Astrocyte of the hippocampus (primary cell): ENCODE measurements at places on chromosomes 3 and 15.

DNA sequence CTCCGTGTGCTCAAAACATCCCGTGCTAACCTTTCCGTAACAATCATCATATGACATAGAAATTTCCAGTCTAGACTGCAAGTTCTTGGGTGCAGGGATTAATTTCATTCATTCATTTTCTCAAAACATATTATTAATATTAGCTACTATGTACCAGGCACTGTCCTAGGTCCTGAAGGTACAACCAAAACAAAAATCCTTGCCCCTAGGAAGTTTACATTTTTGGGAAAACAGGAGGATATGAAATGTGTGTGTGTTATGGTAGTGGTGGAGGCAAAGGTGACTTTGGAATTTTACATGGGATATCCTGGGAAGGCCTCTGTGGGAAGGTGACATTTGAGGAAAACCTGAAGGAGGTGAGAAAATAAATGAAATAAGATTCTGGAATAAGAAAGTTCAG, 222.6 kb downstream of the LRRC3B start:
- DNase-seq = no peak

DNA sequence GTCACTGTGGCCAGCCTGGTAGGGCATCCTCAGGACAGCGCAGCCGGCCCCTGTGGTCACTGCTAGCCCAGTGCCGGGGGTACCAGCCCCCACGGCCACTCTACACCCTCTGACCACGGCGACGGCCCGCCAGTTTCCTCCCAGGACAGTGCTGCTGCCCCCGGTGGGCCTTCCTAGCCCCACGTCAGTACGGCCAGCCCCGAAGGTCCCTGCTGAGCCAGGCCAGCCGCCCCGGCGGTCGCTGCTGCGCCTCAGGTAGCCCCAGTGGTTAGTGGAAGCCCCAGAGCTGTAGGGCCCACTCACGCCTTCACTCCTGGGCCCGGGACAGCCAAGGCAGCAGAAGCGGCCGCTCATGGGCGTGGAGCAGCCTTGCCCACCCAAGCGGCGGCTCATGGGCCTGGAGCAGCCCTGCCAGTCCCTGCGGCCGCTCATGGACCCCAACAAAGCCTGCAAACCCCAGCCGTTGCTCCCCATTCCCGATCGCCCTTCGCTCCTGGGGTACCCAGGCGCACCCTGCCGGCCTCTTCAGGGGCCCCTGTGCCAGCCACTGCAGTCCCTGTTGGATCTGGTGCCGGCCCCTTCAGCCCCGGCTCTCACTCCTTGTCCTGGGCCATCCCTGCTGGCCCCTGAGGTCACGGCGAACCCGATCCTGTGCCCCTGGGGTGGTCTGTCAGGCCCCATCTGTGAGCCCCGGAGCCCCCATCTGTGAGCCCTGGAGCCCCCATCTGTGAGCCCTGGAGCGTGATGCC, 9.5 kb upstream of the ROPN1B start:
- DNase-seq = no peak

- DNase-seq = no peak
These were observed 4.6 kb downstream of the ERICH6 start for GRCh38 chr3:150699068-150699639.

DNA sequence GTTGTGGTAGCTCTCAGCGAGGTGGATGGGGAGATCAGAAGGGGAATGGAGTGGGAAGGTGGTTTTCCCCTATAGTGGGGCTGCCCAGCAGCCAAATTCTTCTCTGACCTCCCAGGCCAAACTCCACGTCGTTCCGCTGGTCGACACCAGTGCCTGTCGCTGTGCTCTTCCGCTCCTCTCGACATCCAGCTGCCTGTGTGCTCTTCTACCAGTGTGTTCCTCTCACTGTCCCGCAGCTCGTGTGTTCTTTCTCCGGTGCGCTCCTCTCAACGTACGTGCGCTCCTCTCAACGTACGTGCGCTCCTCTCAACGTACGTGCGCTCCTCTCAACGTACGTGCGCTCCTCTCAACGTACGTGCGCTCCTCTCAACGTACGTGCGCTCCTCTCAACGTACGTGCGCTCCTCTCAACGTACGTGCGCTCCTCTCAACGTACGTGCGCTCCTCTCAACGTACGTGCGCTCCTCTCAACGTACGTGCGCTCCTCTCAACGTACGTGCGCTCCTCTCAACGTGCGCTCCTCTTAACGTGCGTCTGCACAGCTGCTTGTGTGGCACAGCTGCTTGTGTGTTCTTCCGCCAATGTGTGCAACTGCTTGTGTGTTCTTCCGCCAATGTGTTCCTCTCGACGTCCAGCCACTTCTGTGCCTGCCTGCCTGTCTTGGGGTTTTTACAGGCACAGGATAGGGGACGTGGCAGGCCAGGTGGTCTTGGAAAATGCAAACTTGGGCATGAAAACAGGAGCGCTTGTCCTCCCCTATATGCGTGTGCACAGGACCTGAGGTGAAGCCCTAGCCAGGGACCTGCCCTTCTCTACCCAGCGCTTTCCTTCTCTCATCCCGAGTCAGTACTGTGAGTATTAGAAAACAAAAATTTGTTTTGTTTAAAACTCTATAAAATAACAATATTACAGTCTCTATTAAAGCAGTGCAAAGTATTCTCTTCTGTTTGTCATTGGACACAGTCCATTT, 991.1 kb downstream of the GBE1 start:
- DNase-seq = no peak

GRCh38 chr15:100759698-100760356, 119.8 kb upstream of the ALDH1A3 start:
- no peak for DNase-seq

DNA sequence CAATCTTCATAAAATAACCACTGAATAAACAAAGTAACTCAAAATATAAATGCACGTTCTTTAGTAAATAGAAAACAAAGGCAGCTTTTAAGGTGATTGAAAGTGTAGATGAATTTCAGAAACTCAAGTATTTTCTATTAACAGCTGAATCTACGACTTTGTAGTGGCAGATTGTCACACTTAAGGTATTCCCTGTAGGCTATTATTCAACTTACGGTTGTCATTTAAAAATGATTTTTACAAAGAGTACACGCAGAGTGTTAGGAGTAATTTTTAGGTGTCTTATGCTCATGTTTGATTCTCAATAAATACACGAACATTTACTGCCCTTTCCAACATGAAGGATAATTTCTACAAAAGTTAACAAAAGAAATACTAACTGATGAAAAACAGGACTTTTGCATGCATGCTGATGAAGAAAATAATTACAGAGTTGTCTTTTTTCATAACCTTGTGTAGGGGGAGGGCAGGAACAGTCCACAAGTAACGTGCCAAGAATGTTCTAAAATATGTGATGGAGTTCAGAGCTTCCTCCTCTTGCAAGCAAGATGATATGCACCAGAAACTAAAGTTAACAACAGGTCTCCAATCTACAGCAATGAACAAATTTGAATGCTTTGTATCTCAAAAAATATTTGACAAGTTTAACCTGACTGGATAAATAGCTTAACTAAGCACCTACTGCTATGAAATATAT, 16.7 kb downstream of the DCBLD2 start:
- DNase-seq = peak; percentile 48

DNA sequence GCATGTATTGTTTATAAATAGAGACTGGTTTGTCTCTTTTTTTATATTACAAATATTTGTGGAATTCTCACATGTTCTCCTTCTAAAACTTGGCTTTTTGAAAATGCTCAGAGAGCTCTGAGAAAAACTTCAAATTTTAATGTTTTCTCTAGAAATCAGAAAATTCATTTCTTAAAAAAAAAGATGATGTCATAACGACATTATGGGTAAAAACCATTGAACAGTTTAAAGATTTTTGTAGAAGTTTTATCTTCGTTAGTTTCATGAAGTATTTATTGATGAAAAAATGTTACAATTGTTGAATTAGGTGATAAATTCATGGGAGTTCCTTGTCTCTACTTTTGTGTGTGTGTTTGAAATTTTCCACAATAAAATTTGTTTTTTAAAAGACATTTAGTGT, 81.3 kb downstream of the SATB1 start:
- DNase-seq = no peak

GRCh38 chr3:179971280-179971679, 65.5 kb downstream of the PEX5L start:
- DNase-seq = no peak

DNA sequence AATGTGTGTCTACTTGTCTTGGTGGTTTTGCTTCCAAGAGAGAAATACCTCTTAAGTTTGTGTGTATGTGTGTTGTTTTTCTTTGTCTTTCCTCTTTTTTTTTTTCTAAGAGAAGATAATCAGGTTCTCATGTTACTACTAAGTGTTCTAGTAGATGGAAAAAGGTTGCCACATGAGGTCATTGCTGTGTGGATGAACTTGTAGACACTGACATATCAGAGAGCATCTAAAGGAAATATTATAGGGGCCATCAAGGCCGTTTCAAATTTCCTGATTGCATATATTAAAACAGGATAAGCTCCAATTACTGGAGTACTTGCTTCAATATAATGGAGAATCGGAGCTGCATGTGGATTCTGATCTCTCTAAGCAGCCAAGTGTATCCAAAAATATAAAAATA, 747.5 kb downstream of the NR2F2 start:
- no peak for DNase-seq

DNA sequence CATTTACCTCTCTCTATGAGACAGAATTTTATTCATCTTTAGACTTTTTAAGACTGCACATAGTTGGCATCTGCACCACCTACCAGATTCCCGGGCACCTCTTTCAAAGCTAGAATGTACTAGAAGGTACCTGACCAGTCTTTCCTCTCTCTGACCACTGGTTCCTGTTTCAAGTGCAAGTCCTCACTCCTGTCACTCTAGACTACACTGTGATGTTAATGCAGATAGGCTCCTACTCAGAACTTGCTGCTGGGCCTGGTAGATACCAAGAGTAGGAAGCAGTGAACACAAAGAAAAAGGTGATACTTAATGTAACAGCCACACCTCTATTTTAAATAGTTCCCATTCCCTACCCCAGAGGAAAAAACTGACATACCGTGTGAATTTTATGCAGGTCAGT, 8.1 kb upstream of the TCAIM start:
- no peak for DNase-seq

GRCh38 chr3:125281381-125281780, 68.8 kb upstream of the SLC12A8 start:
- peak; percentile 45 for DNase-seq

GRCh38 chr3:63349583-63350573, 71.8 kb downstream of the SYNPR start:
- DNase-seq = peak; percentile 82

DNA sequence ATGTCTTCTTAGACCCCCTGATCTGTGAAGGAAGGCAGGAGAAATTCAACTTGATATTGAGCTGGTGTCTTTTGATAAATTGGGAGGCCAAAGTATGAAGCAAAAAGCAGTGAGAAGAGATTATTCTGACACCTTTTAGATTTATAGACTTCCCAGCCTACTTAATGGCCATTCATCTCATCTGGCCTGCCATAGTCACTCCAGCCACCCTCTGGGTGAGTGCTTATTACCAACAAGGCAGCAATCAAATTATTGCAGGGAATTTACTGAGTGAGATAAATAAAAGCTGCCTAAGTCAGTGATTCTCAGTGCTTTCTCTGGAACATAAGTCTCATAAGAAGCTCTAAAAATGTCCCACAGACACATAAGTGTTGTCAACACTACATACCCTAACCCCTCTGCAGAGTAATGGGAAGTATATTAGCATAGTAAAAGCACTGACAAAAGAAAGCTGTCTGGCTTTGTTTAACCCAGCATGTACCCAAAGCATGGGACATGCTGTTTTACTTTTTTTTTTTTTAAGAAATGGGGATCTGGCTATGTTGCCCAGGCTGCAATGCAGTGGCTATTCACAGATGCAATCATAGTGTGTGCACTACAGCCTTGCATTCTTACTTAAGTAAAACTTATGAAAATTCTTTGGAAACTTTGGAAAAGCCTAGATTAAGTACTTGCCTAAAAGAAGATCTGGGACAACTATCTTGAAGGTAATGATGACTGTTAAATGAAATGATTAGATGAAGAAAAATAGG, 725.3 kb downstream of the TUSC7 start:
- no peak for DNase-seq

- DNase-seq = peak; percentile 57
These were observed 2.7 kb downstream of the CERS3 start for GRCh38 chr15:100526027-100526481.

GRCh38 chr15:62945063-62945462, 97.5 kb upstream of the TPM1 start:
- DNase-seq = no peak

DNA sequence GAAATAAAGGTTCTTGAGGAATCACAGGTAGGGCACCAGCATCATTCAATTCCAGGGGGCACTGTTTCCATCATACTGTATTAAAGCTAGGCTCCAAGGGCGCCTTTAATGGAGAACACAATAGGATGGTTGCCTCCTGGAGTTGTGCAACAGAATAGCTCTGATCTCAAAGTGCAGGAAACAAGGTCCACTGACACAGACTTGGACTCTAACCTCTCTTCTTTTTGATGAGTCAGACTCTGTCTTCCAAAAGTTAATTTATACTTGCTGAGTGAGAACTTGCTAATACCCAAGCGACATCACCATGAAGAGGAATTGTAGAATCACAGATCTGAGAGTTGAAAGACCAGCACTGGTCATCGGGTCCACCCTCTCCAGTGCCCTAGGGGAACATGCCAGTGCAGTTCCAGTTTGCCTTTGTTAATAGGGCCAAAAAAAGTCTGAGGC, 94.4 kb upstream of the PHLDB2 start:
- DNase-seq = no peak

DNA sequence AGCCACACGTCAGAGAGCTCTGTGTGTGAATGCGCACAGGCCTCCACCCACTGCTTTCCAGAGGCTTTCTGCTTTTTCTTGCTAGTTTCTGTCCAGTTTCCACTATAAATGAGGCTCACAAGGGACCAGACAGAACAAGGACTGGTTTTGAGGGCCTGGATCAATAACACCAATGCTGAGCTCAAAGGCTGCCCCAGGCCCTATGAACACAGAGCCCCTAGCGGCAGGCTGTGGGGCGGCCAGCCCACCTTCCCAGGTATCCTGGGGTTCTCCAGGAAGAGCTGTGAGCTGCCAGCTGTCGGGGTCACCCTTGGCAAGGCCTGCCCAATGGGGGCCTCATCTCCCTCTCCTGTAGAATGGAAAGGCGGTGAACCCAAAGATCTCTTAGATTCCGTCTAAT, 2.2 kb upstream of the ITIH3 start:
- DNase-seq = no peak

DNA sequence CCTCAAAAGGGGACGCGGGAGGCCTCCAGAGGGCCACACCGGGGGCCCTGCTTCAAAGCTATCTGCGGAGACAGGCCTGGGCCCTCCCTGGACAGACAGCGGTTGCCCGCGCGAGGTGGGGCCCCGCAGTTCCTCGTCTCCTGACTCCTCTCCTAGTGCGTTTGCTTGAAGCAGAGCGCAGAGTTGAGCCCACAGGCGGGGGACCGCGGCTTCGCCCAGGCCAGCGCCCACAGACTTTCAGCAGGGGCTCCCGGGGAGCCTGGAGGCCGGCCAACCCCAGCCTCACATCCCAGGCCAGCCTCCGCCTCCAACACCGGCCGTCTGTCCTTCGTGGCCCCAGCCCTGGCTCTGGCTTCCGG, 540 bp upstream of the ADAMTS7 start:
- no peak for DNase-seq

GRCh38 chr3:134850761-134851160, 55.7 kb downstream of the EPHB1 start:
- DNase-seq = no peak

DNA sequence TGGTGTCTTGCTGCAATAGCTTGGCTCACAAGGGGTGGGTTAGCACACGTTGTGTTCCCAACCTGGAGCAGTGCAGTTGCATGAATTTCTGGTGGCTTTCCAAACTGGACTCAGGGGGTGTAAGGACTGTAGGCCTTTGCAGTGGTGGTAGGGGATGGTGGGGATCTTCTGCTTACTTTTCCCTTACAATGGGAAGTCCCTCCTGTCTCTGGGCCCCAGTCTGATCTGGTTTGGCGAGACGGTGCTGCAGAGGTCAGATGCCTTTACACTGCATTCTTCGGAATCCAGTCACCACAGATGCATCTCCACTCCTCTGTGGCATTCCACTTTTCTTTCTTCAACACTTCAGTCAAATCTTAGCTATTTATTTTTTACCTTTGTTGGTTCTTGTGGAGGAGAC, 132.1 kb downstream of the DOCK3 start:
- DNase-seq = peak; percentile 53
